ENCODE measurements at places on chromosomes 13 and 19.
A peak's percentile ranks its signal among the peaks of the same experiment; 100 is the strongest.

DNA sequence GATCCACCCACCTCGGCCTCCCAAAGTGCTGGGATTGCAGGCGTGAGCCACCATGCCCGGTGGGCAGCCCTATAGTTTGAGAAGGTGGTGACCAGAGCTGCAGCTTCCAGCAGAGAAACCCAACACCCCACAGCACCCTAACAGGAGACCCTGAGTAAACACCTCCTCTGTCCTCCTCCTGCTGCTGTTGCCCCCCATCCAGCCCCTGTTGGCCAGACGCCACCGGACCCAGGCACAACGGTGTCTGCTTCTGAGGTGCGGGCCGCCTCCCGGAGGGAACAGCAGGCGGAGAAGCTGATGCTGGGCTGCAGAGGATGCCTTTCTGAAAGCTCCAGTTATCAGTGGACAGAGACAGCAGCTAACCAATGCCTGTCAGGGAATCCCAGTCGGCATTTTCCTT is 175.5 kb downstream of the COL4A1 start:
- no peak for DNase-seq

DNA sequence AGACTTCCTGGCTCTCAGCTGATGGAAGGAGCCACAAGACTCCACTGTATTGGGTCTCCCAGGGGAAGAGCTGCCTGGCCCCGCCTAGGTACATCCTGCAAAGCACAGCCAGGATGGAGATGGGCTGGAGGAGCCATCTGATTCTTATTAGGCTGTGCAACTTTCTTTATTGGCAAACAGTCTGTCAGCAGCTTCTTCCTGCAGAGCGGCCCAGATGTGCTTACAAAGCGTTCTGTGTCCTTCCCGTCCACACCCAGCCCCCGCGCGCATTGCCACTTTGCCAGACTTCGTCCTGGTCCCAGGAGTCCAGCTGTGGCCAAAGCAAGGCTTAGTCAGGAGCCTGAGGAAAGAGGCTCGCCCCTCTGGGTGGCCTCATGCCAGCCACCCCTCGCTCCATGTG is 409.3 kb downstream of the ZNF536 start:
- DNase-seq = no peak

GRCh38 chr19:39236527-39236926 is 8.3 kb downstream of the IFNL3 start:
- no peak for DNase-seq

- DNase-seq = no peak
These were observed 208.1 kb downstream of the RBM26 start for GRCh38 chr13:79197933-79198332.

GRCh38 chr13:41409611-41410010 is 47.7 kb upstream of the RGCC start:
- no peak for DNase-seq

DNA sequence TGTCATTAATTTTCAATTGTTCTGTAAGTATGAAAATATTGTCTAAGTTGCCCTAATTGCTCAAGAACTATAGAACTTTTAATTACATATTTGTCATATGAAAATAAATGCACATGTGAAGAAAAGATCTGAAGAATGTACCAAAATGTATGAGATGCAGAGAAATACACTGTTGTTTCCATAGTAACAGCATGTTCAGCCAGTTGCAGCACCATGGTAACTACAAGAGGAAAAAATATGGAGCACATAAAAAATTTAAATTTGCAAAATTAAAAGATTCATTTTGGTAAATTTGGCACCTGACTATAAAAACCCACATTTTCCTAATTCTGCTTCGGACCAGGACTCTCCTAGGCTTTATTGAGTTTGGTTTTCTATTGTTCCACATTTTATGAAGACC is 1170.0 kb upstream of the MIR17HG start:
- DNase-seq = no peak

DNA sequence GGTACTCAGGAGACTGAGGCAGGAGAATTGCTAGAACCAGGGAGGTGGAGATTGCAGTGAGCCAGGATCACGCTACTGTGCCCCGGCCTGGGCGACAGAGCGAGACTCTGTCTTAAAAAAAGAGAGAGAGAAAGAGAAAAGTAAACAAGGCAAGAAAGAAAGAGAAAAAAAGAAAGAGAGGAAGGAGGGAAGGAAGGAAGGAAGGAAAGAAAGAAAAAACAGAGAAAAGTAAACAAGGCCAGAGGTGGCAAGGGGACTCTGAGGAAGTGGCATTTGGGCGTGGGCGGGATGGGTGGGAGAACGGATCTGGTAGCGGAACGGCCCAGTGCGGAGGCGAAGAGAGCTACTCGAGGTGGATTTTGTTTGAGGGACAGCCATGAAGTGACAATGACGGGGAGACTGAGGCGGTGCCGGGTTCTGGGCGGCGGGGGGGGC is 7.5 kb upstream of the ARRDC2 start:
- DNase-seq = no peak

GRCh38 chr13:28495538-28496187 is 735 bp upstream of the FLT1 start:
- DNase-seq = no peak

- DNase-seq = no peak
These were observed 11.8 kb downstream of the FXYD5 start for GRCh38 chr19:35166100-35167063.

GRCh38 chr13:99345345-99345744 is 38.1 kb upstream of the GPR183 start:
- DNase-seq = no peak

DNA sequence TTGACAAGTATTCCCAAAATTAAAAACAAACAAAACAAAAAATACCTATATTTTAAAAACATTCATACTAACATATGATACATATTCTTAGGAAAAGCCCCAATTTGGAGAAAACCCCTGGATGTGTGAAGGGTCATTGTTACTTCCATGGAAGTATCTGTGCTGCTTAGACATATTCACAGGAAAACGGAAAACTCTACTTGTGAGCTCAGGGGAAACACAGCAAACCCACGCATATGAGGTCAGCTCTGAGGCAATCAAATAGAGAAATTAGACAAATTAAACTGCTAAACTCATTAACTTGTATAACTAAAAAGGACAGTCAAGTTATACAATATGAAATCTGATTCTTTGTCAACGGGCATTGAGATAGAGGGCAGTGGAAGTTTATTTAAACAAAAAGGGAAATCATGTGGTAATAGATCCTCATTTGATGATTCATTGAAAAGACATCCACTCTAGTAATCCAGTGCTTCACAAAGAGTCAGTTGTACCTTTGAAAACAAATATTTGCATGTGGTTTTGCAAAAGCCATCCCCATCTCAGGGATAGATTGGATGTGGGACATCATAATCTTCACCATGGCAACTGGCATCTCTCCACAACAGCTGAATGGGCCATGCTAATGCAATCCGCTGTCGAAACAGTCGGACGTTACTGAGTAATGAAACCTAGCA is 423.4 kb downstream of the ITGBL1 start:
- peak; percentile 97 for DNase-seq

DNA sequence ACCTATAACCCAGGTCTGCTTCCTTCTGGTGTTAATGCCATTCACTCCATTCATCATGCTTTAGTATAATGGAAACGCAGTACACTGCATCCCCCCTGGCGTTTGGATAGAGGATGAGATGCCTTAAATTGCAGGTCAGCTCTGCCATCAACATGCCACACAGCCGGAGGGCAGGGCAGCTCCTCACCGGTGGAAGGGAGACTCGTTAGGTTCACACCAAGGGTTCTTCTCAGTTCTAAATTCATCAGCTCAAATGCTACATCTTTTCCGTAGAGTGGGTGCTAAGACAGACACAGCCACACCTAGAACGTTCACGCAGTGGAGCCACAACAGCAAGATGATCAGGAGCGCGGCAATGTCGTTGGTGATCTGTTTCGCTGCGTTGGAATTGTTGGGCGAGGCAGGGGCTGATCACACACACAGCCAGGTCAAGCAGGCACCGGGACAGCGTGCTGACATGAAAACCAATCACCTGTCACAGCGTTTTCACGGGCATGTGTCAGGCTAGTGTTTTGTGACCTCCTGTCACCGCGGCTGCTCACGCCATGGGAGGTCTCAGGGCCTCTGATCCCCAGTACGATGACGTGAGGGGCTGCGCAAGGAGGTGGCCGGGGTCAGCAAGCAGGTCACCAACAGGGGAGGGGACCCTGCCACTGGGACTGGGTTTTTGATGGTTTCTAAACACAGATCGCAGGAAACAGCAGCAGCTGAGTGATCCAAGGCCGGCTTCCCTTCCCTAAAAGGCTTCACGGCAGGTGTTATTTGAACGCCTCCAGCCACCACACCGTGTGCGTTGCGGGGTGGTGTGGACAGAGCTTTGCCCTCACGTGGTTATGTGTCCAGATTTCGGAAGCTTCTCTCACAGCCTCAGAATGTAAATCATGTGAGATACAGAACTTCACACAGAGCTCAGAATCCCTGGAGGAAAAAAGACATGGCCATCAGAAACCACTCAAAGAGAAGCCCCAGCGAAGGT is 94.3 kb upstream of the IRS2 start:
- no peak for DNase-seq

- DNase-seq = no peak
These were observed 82.8 kb downstream of the ITGBL1 start for GRCh38 chr13:101535192-101535746.

GRCh38 chr13:42996584-42996983 is 4.5 kb upstream of the EPSTI1 start:
- no peak for DNase-seq

- no peak for DNase-seq
These were observed 21.4 kb downstream of the BBC3 start for GRCh38 chr19:47209319-47210179.

DNA sequence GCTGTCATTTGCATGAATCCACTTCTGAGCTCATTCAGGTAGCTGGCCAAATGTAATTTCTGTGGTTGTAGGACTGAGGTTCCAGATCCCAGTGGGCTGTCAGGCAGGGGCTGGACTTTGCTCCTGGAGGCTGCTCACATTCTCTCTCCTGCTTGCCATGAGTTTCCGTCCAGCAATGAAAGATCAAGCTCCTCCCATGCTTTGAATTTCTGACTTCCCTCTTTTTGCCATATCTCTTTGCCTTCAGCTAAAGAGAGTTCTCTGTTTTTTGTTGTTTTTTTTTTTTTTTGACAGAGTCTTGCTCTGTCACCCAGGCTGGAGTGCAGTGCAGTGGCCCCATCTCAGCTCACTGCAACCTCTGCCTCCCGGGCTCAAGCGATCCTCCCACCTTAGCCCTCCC is 76.9 kb downstream of the ING1 start:
- no peak for DNase-seq

- no peak for DNase-seq
These were observed 453.5 kb downstream of the TDRD3 start for GRCh38 chr13:60850526-60850925.

DNA sequence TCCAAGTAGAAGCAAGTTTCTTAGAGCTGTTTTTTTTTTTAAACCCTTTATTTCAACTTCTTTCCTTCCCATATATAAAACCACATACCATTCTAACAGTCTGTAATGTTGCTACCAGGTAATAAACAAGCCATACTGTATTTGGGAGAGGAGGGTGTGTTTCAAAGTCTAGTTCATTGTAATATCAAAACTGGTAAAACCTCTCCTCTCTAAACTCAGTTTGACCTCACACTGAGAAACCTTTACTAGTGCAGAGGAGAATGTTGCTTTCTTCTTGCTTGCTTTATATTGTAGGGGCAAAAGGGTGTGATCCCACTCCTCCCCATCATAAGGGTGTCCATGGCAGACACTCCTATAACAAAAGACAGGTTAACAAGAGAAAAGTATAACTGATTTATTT is 155.1 kb downstream of the GGACT start:
- DNase-seq = no peak

GRCh38 chr19:45865269-45865948 is 1.3 kb downstream of the FOXA3 start:
- no peak for DNase-seq

DNA sequence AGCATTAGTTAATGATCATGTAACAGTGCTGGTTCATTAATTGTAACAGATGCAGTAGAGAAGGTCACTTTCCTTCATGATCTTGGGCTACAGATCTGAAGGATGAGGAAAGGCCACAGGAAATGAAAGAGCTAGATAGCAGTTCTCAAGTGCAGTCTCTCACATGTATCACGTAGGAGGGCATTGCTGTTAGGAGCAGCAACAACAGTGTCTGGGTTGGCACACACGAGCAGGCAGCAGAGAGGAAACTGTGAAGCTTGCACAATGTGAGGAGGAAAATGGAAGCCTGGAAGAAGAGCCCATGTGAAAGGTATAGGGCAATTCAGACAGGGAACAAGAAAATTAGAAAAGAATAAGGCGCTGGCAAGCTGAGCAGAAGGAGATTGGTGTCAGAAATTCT is 1741.5 kb downstream of the PCDH9 start:
- DNase-seq = no peak

DNA sequence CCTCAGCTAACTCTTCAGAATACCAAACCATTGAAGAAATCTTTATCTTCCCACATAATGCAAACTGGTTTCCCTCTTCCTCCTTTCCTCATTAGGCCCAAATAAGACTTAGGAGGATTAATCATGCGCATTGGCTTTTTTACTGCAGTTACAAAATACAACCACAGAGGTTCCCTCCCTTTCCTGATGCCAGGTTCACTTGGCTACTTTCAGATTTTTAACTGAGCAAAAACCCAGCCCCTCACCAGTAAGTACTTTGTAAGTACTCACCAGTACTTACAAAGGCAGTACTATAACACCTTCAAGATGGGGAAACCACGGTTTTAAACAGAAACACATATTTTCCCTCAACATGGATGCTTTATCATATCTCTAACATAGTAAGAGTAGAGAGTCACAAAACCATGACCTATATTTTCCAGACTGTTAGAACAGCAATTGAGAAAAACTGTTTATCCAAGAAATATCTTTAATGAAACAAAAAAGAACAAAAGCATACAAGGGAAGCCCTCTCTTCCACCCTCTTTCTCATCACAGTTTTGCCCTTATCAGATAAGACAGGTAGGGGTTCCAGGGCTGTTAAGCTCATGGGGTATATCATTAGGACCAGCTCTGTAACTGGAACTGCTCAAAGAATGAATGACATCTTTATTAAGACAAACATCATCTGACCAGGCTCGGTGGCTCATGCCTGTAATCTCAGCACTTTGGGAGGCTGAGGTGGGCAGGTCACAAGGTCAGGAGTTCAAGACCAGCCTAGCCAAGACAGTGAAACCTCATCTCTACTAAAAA is 12.7 kb downstream of the FOXO1 start:
- DNase-seq = no peak

DNA sequence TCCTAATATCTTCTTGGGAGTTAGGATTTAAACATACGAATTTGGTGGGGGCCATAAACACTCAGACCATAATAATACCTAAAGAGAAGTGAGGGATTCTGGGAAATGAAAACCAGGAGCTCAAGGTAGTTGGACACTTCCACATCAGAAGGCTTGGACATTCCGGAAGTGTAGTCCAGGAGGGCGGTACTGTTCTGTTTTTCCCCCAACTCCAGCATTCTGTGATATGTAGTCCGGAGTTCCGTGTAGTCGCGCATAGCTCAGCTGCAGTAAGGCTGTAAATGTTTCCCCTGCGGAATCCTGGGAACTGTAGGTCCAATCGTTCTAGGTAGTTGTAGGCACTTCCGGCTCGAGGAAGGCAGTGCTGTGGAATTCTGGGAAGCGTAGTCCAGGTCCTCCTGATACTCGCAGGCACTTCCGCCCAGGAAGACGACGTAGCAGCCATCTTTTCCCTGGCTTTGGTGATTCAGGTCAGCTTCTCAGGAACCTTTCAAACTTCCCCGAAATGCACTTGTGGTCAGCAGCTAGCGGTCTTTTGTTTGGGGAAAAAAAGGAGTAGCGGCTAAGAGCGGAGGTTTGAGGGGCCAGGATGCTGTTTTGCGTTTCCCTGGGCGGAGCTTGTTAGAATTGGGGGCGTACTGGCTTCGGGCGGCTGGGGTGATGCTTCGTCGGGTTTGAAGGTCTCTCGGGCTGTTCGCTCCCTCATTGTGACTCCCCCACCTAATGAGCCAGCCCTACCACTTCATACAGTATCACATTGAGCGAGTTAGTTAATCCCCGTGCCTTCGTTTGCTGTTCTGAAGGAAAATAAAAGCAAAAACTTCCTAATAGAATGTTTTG is at the start of gene ZNF226:
Gene ZNF226, plus strand, starts transcription at position 428 of the 840 bp plus-strand sequence. CDS start 4,981 bp downstream, outside the sequence.
- DNase-seq = peak; percentile 97
